ENCODE measurements at places on chromosomes 3 and 15.

- no peak for DNase-seq
Measured at GRCh38 chr15:57878573-57878972, 172.1 kb downstream of the POLR2M start.

GRCh38 chr15:75727851-75728715 is 15.4 kb upstream of the CSPG4 start:
- peak; percentile 50 for DNase-seq

DNA sequence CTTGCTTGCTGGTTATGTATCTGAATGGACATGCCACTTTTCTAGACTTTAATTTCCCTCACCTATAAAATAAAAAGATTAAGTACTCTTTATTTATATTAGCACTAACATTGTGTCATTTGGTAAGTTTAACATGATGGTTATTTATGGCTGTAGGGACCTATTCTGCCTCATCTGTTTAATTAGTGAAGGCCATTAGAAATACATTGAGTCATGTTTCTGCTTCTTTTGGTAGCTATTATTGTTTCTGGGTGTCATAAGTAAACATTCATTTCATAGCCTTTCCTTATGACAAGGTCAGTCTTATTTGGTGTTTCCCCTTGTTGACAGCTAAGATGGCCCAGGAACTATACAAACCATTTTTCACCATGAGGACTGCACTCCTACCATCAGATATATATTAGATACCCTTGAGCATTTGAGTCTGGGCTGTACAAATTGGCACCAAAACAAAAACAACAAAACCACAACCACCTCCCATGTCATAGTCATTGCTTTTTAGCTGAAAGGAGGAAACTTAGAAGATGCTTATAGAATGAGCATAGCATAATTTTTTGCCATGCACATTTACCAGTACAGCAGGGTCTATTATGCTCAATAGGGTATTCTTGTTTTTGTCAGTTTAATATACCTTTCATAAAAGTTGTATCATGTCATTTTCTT is 39.3 kb downstream of the SRP14 start:
- DNase-seq = no peak

DNA sequence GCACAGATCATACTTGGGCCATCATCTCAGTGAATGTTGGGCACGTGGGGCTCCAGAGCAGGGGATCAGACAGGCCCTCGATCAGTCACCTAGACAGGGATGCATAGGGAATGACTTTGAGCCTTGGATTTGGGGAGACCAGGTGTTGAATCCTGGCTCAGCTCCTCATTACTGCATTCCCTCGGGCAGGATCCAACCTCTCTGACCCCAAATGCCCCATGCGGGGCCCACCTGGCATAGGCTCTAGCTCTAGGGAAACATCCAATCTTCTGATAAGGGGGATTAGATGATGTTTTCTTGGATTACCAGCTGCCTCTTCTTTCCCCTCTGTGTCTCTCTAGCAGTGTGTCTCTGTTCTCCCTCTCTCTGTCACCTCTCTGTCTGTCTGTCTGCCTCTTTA is 22.7 kb downstream of the LOXL1 start:
- DNase-seq = no peak

GRCh38 chr3:169234618-169235017 is 428.9 kb downstream of the MECOM start:
- DNase-seq = no peak

DNA sequence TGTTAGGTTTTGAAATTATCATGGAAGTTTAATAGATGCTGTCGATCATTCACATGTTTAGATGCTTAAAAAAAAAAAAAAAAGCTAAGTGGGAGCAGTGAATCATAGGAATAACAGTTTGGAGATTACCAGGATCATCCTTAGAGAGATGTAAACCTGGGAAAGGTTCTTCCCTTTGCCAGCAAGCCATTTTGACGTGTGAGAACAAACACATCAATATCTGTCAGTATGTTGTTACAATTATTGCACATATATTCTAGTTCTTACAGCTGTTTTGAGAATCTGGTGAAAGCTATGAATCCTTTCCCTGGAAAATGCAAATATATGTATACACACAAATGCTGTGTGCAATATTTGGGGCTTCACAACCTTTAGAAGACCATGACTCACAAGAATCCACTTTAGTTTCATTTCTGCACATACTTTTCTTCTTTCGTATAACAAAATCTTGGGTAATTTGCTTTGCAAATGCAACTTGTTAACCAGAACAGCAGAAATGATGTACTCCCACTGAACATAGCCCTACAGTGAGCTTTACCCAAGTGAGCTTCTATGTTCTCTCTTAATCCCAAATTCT is 12.0 kb downstream of the NFKBIZ start:
- no peak for DNase-seq

- no peak for DNase-seq
Measured at GRCh38 chr3:1272546-1273265, 179.9 kb downstream of the CNTN6 start.

GRCh38 chr3:40731445-40731844 is 206.7 kb downstream of the ZNF621 start:
- no peak for DNase-seq

DNA sequence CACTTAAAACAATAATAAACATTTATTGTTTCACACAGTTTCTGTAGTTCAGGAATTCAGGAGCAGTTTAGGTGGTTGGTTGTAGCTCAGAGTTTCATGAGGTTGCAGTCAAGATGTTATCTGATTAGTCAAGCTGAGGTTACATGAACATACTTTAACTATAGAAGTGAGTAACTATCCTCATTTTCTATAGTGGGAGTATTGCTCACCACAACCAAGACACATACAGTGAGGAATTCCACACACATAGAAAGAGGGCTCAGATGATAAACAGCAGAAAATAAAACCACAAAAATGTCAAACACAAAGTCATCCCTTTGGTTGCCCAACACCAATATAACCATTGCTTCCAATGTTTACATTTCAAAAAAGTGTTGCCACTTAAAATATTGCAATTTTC is 13.6 kb downstream of the SCN11A start:
- DNase-seq = no peak

- no peak for DNase-seq
Measured at GRCh38 chr15:99962006-99962561, 228.8 kb upstream of the LYSMD4 start.

DNA sequence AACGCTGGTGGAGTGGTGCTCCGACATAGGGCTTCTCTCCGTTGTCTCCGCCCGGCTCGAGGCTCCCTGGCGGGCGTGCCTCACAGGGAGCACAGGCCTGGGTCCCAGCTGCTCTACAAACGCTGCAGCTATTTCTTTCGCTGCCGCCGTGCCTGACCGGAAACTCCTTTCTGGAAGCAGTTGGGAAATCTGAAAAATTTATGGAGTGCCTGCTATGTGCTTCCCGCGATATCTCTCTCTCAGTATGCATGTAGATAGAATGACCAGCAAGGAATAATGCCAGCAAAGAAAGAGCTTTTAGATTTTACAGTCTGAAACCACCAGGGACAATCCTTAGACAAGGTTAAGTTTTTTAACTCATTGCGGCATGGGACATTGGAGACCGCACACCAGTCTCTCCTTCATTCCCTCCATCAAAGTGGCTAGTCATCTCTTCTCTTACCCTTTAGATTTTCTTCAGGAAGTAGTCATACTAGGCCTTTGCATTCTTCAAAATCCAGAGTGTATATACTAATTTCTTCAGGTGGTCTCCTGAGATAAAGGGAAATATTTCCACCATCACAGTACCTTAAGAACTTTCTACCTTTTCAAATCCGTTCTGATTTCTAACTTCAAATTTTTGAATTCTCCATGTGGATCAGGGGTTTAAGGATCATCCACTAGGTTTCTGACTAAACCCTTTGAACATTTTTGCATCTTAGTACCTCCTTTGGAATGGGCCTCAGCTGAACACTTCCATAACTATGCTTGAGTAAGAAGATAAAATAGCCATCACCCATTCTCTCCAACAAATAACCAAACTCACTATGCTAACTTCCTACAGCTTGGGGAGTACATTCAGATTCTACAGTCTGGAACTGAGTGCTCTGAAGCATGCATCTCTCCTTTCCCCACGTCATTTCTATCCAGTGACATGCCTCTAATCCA is 1.1 kb upstream of the NPHP3 start:
- DNase-seq = no peak

- DNase-seq = no peak
Measured at GRCh38 chr3:160464321-160464720, 14.7 kb upstream of the TRIM59 start.

GRCh38 chr3:79604681-79605080 is 163.1 kb downstream of the ROBO1 start:
- DNase-seq = no peak

GRCh38 chr3:187722206-187722612 is 19.9 kb upstream of the RTP2 start:
- DNase-seq = no peak

- no peak for DNase-seq
Measured at GRCh38 chr3:89360156-89360555, 252.7 kb downstream of the EPHA3 start.

GRCh38 chr15:74489518-74490338 is 28.8 kb upstream of the UBL7 start:
- DNase-seq = peak; percentile 60

- DNase-seq = no peak
Measured at GRCh38 chr15:62795700-62796695, 246.5 kb upstream of the TPM1 start.

GRCh38 chr3:138460536-138461205 is 26.3 kb downstream of the ESYT3 start:
- no peak for DNase-seq

- DNase-seq = no peak
Measured at GRCh38 chr3:124163689-124164088, 171.8 kb upstream of the ROPN1 start.

- no peak for DNase-seq
Measured at GRCh38 chr15:63070681-63071129, 28.2 kb downstream of the TPM1 start.

DNA sequence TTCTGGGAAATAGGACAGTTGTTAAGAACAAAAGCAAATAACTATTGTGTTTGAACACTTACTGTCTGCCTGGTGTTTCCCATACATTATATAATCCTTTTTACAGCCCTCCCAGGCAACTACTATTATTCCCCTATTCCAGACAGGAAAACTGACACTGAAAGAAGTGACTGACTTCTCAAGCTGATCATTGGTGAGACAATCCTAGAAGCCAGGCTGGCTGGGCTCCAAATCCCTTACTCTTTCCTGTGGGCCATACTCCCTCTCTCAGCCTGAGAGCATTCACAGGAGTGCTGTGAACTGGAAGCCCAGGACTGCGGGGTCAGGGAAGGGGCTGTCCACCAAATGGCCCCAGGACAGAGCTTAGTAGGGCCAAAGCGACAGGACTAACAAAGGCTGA is 39.2 kb upstream of the PDE8A start:
- DNase-seq = no peak

DNA sequence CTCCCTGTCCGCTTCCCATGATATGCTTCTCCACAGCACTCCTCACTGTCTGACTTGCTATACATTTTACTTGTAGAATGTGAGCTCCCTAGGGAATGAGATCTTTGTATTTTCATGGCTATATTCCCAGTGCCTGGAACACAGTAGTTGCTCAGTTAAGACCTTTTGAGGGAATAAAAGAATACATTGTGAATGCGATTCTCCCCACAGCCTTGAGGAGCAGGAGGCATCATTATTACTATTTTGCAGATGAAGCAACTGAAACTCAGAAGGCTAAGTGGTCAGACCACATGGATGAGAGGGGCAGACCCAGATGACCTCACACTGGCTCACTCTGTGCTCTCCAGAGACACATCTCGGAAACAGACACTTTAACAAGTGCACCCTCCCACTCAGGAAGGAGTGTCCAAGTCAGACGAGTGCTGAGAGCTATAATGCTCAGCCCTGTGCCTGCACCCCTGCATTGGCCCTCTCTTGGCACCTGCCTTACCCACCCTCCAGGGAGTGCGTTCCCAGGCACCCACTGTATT is 46.8 kb downstream of the SST start:
- DNase-seq = no peak

DNA sequence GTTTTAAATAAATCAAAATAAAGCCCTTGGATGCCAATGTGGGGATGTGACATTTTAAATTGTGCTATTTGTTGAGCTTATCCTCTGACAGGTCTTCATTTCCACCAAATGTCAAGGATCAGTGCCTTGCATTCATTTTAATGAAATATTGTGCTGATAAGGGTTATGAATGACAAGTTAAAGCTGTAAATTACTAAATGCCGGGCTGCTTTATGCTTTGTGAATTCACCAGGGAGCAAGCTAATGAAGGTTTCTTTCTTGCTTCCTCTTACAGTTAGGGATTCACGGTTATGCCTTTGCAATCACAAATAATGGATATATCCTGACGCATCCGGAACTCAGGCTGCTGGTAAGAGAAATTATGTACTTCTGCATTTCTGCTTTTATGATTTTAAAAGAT is 81.7 kb downstream of the LRTM1 start:
- no peak for DNase-seq

GRCh38 chr3:127775398-127776109 is 46.8 kb downstream of the MGLL start:
- no peak for DNase-seq

DNA sequence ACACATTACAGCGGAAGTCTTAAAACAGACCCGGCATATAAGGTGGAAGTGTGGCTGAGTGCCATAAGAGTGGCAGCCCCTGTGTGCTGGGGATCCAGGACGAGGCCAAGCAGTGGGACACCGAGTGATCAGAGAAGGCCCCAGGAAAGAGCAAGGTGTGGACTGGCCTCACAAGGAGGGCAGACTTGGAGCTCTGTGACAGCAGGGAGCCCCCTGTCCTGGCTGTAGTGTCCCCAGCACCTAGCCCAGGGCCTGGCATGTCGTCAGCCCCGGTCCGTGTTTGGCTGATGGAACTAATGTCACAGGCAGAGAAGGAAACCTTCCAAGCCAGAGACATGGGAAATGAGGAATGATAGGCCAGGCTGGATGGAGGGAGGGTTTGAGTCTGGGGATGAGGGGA is 4.8 kb downstream of the PDIA5 start:
- DNase-seq = no peak

DNA sequence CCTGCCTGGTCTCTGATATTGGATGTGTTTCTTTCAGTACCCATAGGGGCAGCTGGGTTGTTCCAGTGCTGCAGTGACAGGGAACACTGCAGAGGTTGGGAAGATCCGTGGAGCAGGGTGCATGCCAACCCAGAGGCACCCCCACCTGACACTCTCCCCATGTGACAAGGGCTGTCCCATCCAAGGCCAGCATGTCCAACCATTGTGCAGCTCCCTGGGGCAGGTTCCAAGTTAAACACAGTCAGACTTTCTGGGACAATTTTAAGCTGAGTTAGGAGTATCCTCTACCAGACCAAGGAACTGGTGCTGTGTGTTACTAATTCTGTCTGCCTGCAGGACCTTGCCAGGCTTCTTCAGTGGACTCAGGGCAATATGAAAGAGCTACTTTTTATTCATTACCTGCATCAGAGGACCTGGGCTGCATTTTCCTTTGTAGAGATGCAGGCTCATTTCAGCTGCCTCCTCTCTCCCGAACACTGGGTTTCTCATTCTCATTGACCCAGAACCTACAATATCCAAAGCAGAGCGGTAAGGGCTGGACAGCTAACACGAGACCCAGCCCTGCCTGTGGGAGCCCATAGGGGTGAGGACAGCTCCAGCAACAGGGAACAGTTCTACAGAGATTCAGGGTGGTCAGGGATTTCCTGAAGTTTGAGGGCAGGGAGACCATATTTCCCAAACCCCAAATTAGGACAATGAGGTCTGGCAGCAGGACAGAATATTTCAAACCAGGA is 72.7 kb downstream of the SPSB4 start:
- DNase-seq = no peak
